Hematopoietic multipotent progenitor cell (in vitro differentiated cells): ENCODE measurements at places on chromosomes 2 and 18. TPM values are rescaled to one million over a fixed set of nuclear protein-coding genes. Genes with fewer than 3 reads are reported as not detected.

DNA sequence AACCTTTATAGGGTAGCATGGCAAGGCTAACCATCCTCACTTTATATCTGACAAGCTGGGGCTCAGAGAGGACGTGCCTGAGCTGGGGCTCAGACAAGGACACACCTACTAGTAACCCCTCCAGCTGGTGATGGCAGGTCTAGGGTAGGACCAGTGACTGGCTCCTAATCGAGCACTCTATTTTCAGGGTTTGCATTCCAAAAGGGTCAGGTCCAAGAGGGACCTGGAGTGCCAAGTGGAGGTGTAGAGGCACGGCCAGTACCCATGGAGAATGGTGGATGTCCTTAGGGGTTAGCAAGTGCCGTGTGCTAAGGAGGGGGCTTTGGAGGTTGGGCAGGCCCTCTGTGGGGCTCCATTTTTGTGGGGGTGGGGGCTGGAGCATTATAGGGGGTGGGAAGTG lies 1.2 kb upstream of the DES start:
- no peak for DNase-seq

GRCh38 chr2:68717305-68717661 lies 17.3 kb upstream of the ARHGAP25 start:
- no peak for DNase-seq

GRCh38 chr18:3107740-3108151 lies 94.8 kb upstream of the LPIN2 start:
- DNase-seq = no peak

DNA sequence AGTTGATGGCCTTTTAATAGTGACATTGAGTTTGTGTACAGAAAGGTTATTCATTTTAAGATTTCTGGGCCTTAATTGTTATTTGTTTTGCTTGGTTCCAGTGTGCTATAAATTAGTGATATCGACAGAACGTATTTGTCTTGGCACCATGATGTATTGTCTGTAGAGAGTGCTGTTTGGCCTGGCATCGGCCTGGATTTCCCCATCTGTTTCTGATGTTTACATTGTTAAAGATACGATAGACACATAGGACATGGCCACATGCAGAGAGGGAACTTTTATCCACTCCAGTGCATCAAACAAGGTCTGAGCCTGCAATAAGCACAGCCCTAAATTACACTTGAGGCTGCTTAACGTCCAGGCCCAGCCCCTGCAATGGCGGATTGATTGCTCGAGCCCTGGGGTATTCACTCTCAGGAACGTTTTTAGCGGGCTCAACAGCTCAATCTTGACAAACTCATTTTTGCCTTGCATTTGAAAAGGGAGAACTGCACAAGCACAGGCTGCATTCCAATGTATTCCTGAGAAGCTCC lies 144.7 kb downstream of the SLC4A3 start:
- no peak for DNase-seq

GRCh38 chr2:57373530-57373929 lies 673.1 kb upstream of the VRK2 start:
- no peak for DNase-seq

- no peak for DNase-seq
Measured at GRCh38 chr2:115369400-115369799, 927.0 kb downstream of the DPP10 start.

Gene STAT4
- total RNA-seq = 5.9 TPM

DNA sequence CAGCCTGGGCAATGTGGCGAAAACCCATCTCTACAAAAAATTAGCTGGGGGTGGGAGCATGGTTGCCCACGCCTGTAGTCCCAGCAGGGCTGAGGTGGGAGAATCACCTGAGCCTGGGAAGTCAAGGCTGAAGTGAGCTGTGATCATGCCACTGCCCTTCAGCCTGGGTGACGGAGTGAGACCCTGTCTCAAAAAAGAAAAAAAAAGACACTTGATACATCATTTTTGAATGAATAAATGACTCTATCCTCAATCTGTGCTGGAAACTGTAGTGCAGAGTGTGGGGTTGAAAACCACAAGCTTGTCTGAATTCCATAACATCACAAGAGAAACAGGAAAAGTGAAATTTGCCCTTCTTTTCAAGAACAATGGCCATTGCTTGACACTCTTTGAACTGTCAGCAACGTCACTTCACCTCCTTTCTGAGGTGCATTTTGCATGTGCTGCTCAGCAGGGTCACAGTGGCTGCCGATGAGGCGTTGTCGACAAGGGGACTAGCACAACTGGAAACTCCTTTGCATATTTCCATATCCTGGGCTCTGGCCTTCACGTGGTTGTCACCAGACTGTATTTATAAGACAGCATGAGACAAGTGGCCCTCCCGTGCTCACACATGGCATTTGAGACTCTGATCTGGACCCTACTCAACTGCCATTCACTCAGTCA lies 54.2 kb downstream of the DDX1 start:
- no peak for DNase-seq
